ENCODE measurements at places on chromosomes 2 and 18.

DNA sequence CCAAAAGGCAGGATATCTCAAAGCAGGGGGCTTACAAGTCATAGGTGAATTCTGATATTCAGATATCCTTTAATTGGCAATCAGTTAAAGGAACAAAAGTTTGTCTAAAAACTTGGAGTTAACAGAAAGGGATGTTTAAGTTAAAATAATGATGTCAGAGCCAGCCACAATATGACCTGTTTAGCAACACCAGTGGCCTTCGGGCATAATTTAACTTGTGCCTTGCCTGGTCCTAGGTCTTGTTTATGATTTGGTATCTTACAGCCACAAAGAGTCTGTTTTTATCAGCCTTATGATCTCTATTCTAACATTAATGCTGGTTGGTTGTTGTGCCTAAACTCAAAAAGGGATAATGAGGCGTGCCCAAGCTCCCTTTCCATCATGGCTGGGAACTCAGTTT, 252.9 kb downstream of the RNF152 start:
- no peak for DNase-seq

- DNase-seq, result no peak
Observed at GRCh38 chr2:231167745-231168459, 30.5 kb upstream of the ARMC9 start.

DNA sequence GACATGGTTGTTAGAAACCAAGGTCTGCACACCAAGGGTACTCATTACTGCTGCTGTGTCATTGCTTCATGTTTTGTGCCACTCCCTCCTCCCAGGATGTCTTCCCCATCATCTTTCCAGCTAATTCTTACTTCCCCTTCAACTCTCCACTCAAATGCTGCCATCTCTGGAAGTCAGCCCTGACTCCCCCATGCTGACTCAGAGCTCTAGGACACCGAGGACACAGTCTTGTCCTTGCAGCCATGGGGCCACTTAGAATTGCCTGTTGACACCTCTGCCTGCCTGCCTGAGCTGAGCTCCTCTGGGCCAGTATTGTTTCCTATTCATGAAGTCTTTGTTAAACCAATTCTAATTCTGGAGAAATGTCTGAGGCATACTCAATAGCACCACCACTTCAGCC, 100.2 kb downstream of the GYPC start:
- no peak for DNase-seq

GRCh38 chr2:49005261-49005660, 149.1 kb downstream of the FSHR start:
- no peak for DNase-seq

DNA sequence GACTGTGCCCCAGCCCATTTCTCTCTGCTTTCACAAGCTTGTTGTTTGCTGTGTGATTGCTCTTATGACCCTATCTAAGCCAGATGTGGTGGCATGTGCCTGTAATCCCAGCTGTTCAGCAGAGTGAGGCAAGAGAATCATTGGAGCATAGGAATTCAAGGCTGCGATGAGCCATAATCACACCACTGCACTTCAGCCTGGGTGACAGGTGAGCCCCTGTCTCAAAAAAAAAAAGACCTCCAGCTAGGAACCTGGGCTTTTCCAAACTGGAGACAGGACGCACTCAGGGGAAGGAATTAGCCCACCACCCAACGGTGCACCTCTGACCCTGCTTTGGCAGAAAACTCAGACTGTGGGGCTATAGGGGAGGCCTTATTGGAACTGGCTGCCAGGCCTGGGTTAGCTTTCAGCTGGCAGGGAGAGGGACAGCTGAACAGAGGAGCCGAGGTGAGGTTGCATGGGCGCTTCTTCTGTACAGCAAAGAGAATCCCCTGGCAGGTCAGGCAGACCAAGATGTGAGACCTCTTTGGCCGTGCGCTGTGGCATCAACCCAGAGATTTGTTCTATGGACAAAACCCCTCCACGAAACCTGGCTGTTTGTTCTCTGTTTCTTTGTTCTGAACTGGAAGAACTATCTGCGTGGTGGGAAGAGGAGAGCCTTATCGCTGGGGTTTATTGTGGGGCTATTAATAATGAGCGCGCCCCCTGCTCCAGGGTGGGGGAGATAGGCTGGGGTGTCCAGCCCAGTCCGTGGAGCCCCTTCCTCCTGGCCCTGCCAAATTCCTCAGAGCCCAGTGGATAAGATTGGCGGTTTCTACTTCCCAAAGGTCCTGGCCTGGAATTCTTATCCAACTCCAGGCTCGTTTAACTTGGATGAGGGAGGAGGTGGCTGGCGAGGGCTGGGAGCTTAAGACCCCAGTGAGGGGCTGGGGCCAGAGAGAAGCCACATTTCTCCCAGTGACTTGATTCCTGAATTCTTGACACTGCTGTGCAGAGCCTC, 38.8 kb upstream of the SMAD7 start:
- DNase-seq, result no peak

DNA sequence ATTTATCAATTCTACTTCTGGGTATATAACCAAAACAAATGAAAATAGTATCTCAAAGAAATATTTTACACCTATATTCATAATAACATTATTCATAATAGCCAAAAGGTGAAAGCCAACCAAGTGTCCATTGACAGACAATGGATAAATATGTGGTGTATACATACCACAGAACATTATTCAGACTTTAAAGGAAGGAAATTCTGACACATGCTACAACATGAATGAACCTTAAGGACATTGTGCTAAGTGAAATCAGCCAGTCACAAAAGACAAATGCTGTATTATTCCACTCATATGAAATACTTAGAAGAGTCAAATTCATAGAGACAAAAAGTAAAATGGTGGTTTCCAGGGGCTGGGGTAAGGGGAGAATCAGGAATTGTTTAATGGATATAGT, 370.5 kb upstream of the CHAC2 start:
- no peak for DNase-seq

- no peak for DNase-seq
Observed at GRCh38 chr2:237549643-237550415, 16.5 kb upstream of the PRLH start.

- no peak for DNase-seq
Observed at GRCh38 chr2:124258140-124258880, 233.2 kb downstream of the CNTNAP5 start.

DNA sequence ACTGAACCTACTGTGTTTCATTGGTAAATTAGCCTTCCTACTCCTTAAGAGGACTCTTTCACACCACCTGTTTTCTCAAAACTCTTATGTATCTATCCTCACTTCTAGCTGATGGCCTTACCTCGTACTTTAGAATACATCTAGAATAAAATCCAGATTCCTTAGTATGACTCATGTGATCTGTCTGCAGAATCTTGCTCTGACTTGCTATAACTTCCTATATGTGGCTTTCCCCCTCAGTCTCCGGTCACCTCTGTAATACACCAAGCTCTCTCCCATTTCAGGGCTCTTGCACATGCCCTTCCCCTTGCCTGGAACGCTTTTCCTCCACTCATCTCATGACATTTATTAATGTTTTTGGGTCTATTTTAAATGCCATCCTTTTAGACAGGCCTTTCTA, 95.6 kb upstream of the LHCGR start:
- no peak for DNase-seq

DNA sequence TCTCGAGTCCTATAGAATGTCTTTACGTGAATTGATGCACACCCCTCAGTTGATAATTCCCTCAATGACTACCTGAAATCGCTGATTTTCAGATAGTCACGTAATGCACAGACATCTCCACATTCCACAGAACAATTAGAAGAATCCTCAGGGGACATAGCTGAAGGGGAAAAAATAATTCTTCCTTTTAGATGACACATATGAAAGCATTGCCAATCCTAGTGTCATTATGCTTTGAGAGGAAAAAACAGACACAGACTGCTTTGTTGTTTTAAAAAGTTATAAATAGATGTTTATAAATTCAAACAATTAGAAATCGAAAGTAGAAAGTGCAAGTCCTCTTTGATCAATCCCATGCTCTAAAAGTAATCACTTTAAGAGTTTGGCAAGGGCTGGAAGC, 100.6 kb upstream of the FN1 start:
- no peak for DNase-seq

DNA sequence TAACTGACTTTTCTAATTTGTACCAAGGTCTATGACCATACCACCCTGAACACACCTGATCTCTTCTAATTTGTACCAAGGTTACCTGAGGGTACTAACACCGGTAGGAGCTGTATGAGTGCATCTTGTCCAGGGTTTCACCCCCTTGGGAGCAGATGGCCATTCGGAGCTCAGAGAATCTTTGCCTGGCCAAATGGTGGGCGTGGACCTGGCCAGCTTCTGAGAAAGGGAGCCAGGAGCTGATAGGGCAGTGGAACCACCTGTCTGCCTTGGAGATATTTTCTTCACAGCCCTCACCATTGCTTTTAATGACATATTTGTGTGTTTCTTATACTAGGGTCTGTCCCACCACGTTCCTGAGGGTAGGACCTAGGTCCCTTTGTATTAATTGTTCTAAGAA, 188.9 kb downstream of the LDLRAD4 start:
- no peak for DNase-seq

GRCh38 chr2:8740136-8740535, 58.3 kb downstream of the ID2 start:
- no peak for DNase-seq

DNA sequence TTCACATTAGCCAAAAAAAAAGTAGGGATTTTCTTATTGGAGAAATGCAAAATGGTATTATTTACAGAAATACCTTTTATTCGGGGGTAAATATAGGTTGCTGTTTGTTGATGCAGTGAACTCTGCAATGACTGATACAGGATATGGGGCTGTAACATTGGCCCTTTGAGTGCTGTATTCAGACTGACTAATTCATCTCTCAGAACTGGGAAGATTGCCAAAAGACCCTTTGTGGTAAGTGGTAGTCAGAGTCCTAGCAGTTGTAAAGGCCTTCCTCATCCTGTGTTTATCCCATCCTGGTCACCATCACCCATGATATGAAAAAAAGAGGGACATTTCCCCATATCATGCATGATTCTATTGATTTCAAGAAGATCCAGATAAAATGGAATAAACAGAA, 14.0 kb upstream of the DCC start:
- no peak for DNase-seq

DNA sequence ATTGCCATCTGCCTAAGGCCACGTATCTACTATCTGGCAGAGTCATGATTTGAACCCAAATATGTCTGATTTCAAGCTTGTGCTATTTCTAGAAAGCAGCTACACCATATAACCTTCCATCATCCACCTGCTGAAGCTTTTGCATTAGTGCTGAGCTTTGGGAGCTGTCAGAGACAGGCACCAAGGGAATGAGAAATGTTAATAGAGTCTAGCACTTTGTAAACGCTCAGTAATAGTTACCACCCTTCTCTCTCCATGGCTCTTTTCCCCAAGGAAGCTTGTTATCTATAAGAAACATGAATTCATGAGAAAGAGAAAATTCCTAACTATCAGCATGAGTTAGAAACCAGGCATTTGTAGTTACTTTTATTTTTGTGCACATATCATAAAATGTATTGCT, 151.5 kb downstream of the CPS1 start:
- no peak for DNase-seq

- no peak for DNase-seq
Observed at GRCh38 chr2:172448544-172449267, 21.3 kb downstream of the ITGA6 start.

Data from nephron progenitor cell (in vitro differentiated cells).